ENCODE measurements at places on chromosomes 5 and 9.

DNA sequence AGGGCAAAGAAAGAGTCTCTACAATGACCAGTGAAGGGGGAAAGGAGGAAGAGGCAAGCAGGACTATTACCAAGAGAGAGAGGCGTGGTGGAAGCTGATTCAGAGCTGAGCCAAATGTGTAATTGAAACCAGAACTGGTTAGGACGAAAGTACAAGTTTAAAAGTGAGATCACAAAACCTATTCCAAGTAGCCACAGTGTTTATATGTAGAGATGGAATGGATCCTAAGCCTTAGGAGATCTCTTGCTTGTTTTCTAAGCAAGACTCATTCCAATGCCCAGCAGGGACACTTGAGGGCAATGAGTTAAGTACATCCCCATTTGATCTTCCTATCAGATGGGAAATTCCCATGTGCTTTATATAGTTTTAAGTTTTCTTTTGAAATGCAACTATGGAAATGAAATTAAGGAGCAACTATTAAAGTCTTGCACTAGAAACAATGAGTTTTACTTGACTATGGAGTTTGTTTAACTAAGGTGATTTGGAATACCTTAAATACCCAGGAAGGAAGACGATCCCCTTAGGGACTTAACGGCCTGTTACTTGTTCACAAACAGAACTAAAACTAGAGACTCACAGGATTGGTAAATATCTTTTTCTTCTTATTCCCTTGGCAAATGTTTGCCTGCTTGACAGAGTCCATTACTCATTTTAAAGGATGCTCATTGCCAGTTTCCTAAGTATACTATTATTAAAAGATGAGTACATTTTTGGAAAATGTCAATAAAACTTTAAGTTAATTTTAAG lies 51.1 kb upstream of the SNX2 start:
- DNase-seq: peak; percentile 52

- DNase-seq: peak; percentile 79
Measured at GRCh38 chr9:77899679-77900354, 131.8 kb downstream of the GNAQ start.

DNA sequence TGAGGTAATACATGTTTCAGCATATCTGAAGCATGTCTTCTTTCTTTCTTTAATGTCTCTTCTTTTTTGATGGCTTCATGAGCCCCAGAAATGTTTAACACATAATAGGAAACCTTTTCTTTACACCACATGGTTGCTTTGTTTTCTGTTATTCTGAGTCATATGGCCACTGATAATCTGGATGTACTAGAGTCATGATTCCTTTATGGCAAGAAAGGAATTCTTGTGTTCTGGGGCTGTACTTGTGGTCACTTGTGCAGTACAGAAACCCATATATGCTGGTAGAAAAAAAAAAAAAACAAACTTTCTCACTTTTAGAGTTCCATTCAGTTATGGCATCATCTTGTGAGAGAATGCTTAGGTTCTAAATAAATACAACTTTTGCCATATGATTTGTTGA lies 1669.3 kb upstream of the CDH9 start:
- peak; percentile 3 for DNase-seq

- no peak for DNase-seq
Measured at GRCh38 chr5:148465381-148466235, 81.8 kb downstream of the FBXO38 start.

- DNase-seq: no peak
Measured at GRCh38 chr5:6552612-6553011, 80.2 kb downstream of the NSUN2 start.

- DNase-seq: peak; percentile 35
Measured at GRCh38 chr5:143931476-143931875, 119.5 kb downstream of the HMHB1 start.

GRCh38 chr5:28903643-28904042 lies 1865.3 kb upstream of the CDH9 start:
- no peak for DNase-seq

GRCh38 chr9:1916655-1917054 lies 98.5 kb upstream of the SMARCA2 start:
- no peak for DNase-seq

- no peak for DNase-seq
Measured at GRCh38 chr5:57199866-57200265, 26.0 kb downstream of the GPBP1 start.

DNA sequence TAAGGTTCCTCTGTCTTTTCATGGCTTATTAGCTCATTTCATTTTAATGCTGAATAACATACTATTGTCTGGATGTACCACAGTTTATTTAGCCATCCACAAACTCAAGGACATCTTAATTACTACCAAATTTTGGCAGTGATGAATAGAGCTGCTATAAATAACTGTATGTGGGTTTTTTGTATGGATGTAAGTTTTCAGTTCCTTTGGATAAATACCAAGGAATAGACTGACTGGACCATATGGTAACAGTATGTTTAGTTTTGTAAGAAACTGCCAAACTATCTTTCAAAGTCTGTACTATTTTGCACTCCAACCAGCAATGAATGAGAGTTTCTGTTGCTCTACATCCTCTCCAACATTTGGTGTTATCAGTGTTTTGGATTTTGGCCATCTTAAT lies 38.7 kb downstream of the SCAMP1 start:
- peak; percentile 2 for DNase-seq

- DNase-seq: no peak
Measured at GRCh38 chr5:74289691-74290090, 350.8 kb downstream of the ENC1 start.

Data from M059J (cell line).